Suppressor macrophage treated with lipopolysaccharide for 1 hour (primary cell): ENCODE measurements at places on chromosomes 12 and 14.

DNA sequence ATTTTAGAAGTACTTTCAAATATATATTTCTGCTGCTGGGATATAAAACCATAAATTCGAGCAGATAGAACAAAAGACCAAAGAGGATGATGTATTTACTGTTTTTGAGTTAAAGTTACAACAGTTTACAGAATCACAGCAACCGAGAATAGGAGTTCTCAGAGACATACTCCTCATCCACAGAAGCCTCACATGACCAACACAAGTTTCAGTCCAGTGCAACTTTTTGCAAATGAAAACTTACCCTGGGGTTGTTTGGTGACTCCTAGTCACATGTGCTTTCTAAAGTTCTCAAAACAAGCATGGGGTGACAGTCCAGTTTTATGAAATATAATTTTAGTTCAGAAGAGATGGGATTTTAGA is 117.1 kb downstream of the PRKCH start:
- DNase-seq: peak; percentile 84

DNA sequence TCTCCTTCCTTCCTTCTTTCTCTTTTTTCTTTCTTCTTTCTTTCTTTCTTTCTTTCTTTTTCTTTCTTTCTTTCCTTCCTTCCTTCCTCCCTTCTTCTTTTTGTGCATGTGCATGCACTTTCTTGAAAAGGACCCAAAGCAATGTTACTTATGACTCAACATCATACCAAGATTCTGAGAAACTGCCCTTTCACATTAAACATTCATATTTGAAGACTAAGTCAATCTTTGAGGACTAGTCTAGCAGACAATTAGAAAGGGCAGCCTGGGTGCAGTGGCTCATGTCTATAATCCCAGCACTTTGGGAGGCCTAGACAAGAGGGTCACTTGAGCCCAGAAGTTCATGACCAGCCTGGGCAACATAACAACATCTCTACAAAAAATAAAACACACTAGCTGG is 212.8 kb upstream of the KITLG start:
- DNase-seq: no peak

DNA sequence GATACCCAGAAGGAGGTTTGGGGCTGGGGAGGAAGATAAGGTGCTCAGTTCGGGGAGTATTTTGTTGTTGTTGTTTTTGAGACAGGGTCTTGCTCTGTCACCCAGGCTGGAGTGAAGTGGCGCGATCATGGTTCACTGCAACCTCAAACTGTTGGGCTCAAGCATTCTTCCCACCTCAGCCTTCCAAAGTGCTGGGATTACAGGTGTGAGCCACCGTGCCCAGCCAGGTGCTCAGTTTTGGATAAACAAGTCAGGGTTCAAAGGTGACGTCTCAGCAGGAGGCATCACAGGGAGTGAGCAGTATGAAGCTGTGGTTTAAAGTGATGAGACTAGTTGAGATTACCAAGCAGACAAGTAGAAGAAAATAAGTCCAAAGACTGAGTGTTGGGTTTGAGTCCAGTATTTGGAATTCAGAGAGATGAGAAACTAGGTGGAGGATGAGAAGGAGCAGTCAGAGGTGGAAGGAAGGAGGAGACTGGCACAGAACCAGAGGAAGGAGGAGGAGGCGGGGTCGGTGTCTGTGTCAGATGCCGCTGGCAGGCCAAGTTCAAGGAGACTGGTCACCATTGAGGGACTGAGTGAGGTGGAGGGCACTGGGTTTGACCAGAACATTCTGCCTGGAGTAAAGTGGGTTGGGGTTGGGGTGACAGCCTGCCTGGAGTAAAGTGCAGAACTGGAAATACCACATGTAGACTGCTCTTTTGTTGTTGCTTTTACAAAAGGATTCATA is 16.1 kb downstream of the SLC35E3 start:
- DNase-seq: no peak

GRCh38 chr12:30692470-30692869 is 3.2 kb downstream of the IPO8 start:
- no peak for DNase-seq

- DNase-seq: no peak
These were observed 528.4 kb upstream of the TBX3 start for GRCh38 chr12:115212356-115212755.

GRCh38 chr14:53539489-53540126 is 386.5 kb upstream of the DDHD1 start:
- DNase-seq: peak; percentile 55

- DNase-seq: no peak
These were observed 79.4 kb downstream of the TPH2 start for GRCh38 chr12:72018036-72018435.

GRCh38 chr14:95910628-95911027 is 34.0 kb downstream of the TUNAR start:
- DNase-seq: no peak

DNA sequence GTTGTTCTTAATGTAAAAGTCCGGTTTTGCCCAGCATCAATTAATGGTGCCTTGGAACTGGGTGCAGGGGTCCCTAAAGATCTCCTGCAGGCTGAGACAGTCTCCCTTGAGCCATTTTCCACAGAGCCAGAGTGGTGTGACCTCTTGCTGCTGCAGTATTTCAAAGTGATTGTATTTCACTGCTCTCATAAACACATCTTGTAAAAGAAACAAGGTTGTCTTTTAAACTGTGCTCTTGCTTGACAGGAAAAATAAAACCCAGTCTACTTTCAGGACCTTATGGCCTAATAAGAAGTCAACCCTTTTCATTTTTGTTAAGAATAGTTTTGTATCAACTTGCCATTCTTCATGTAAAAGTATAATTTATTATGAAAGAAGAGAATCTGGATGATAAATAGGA is 44.7 kb downstream of the TMEM117 start:
- no peak for DNase-seq

DNA sequence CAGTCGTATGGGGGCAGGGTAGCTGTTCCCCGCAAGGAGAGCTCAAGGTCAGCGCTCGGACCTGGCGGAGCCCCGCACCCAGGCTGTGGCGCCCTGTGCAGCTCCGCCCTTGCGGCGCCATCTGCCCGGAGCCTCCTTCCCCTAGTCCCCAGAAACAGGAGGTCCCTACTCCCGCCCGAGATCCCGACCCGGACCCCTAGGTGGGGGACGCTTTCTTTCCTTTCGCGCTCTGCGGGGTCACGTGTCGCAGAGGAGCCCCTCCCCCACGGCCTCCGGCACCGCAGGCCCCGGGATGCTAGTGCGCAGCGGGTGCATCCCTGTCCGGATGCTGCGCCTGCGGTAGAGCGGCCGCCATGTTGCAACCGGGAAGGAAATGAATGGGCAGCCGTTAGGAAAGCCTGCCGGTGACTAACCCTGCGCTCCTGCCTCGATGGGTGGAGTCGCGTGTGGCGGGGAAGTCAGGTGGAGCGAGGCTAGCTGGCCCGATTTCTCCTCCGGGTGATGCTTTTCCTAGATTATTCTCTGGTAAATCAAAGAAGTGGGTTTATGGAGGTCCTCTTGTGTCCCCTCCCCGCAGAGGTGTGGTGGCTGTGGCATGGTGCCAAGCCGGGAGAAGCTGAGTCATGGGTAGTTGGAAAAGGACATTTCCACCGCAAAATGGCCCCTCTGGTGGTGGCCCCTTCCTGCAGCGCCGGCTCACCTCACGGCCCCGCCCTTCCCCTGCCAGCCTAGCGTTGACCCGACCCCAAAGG is 804 bp downstream of the GAPDH start:
- DNase-seq: peak; percentile 92

DNA sequence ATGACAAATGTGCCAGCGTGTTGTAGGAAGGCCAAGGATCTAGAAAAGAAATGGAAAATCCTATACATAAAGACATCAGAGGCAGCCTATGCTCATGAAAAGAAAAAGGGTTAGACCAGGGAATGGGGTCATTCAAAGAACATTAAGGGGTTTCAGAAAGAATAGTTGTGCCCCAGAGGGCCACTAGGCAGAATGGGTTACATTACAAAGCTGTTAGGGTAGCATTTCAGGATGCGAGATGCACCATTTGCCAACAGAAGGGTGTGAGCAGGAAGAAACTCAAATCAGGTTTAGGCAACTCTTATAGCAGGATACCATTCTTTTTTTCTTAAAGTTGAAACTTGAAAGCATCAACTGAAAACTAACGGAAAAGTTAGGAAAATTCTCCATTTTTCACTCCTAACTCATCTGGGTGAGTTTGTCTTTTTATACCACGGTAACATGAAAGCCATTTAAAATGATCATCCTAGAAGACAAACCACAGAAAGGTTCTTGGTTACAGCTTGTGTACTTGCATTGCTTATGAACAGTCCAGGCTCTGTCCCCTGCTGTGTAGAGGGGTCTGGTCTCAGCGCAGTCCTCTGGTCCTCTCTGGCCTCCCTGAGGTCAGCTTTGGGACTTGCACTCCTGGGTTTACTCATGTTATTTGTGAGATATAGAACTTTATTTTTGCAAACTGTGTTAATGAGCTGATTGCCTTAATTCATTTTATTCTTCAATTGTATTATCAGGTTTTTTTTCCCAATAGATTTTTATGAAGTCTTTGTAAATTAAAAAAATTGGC is 209.1 kb downstream of the DACT1 start:
- DNase-seq: no peak

GRCh38 chr12:128190614-128191013 is 76.4 kb upstream of the TMEM132C start:
- DNase-seq: no peak

DNA sequence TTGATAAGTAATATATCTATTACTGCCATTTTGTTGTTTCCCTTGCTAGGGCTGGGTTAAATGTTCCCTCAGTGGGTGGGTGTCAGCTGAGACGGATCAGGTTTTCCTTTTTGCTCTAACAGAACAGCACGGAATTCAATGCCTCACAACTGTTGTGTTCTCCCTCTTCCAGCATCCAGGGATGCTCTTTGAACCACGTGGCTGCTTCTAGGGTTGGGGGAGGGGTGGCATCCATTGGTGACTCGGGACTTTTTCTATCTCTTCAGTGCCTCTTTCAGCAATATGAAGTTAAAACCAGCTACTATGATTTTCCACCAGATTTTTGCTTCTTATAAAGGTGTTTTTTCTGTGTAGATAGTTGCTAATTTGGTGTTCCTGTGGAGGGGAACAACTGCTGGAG is 884.9 kb upstream of the FOXG1 start:
- DNase-seq: no peak

GRCh38 chr14:81260732-81261131 is 40.0 kb upstream of the GTF2A1 start:
- no peak for DNase-seq

DNA sequence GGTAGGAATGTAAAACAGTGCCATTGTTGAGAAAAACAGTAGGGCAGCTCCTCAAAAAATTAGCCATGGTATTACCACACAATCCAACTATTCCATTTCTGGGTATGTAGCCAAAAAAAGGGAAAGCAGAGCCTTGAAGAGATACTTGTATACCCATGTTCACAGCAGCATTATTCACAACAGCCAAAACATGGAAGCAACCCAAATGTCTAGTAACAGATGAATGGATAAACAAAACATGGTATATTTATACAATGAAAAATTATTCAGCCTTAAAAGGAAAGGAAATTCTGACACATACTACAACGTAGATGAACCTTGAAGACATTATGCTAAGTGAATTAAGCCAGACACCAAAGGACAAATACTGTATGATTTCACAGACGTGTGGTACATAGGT is 67.6 kb upstream of the GNG2 start:
- DNase-seq: no peak

GRCh38 chr12:123607756-123608155 is 5.9 kb downstream of the DDX55 start:
- no peak for DNase-seq

DNA sequence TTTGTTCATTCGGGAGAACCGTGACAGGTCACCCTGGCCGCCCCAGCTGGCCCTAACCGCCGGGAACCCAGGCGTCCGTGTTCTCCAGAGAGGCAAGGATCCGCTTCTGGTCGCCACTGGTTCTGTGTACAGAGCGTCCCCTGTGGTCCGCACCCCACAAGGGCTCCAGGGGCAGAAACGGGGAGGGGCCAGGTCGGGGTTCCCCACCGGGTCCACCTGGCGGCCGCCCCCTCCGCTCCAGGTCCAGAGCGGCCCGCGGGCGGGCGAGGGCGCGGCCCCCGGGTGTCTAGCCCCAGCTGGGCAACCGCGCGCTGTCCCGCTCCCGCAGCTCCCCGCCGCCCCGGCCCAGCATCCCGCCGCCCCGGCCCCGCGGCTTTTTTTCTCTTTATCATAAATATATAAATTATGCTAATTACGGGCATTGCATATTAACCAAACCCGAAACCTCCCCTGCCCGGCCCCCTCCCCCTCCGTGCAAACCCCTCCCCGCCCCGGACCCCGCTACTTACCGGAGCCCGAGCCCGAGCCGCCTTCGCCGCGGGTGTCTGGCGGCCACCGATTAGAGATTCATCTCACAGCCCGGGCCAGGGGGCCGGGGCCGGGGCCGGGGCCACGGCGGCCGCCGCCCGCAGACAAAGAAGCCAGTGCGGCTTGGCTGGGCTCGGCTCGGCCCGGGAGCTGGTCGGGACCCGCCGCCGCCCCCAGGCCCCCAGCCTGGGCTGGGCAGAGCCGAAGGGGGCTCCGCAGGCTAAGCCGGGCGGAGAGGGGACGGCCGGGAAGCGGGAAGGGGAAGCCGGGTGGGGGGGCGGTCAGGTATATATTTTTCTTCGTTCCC is 512 bp downstream of the POU6F1 start:
- peak; percentile 18 for DNase-seq

GRCh38 chr14:22052795-22053194 is 379.2 kb upstream of the OR4E1 start:
- no peak for DNase-seq

DNA sequence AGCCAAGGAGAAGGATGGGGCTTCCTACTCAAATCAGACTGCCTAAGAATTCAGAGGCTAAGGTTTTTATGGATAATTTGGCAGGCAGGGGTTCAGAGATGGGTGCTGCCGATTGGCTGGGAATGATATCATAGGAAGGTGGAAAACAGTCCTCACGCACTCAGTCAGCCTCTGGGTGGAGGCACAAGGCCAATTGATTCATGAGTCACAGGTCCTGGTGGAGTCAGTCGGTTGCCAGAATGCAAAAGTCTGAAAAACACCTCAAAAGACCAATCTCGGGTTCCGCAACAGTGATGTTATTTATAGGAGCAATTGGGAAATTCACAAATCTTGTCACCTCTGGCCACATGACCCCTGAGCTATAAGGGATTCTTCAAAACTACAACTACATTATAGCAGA is 105.5 kb downstream of the GXYLT1 start:
- DNase-seq: peak; percentile 51

DNA sequence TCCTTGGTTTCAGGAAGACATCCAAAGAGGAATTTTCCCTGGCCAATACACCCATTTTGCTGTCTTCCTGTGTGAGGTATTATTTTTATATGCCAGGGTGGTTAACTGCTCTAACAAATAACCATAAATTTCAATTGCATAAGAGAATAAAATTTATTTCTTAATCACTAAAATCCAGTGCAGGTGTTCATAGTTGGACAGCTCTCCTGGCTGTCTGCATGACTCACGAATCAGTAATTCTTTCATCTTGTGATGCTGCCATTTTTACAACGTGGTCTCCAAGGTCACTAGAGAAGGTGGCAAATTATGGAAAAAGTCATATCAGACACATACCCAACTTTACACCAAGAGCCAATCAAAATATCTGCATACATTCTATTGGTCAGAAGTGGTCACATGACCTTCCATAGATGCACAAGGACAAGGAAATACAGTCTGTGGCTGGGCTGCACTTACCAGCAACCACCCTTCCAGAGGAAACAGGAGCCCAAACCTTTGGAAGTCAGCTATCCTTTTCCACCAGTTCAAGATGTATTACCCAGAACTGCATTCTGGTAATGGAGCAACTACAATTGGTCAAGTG is 193.5 kb upstream of the PLEKHG7 start:
- no peak for DNase-seq
